B cell (primary cell): ENCODE measurements at places on chromosomes 2 and 18.

GRCh38 chr2:238875471-238876231 is 27.8 kb downstream of the TWIST2 start:
- DNase-seq = no peak

GRCh38 chr2:73823916-73824523 is 4.7 kb upstream of the STAMBP start:
- DNase-seq = peak; percentile 76

DNA sequence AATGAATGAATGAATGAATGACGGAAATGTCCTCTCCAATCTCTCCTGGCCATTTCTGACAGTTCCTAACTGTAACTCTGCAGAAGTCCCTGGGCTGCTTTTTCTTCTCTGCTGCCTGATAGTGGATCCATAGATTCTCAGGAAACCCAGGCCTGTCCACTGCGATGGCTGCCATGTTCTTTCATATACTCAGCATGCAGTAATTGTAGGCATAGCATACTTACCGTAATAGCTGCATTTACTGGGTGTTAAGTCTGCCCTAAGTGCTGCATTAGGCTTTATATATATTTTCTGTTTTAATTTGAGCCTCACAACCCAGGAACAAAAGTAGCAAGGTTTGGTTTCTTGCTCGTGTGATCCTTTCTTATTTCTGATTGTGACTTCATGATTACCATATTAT is 122.9 kb downstream of the DCC start:
- DNase-seq = no peak

GRCh38 chr2:47891369-47892337 is 14.6 kb downstream of the FBXO11 start:
- no peak for DNase-seq

DNA sequence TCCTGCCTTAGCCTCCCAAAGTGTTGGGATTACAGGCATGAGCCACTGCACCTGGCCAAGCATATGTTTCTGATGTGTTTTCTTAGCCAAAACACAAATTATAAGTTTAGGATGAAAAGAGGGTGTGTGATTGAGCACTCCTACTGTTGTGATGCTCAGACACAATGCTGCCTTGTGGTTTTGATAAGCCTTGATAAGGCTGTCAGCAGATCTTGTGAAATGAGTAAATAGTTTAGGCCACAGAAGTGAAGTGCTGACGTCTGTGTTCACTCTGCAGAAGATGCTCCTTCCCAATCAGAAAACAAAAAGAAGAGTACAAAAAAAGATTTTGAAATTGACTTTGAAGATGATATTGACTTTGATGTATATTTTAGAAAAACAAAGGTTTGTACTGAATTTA is 24.3 kb downstream of the NCAPH start:
- no peak for DNase-seq

DNA sequence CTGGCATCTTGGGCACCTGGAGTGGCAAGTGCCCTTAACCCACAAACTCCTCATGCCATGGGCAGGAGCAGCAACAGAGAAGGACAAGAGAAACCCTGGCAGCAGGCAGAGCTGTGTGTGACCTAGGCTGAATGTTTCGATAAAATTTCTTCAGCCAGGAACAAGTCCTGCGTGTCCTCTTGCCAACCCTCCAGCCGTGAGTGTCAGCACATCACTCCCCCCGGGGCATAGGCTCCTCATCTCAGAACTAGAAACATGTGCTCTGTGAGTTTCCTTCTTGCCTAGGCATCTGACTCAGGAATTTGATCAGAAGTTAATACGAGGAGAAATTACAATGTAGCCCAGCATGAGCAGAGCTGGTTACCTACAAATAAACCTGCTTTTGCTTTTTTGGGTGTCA is 2.2 kb downstream of the ABCG8 start:
- DNase-seq = no peak

GRCh38 chr18:77990901-77991300 is 741.3 kb downstream of the GALR1 start:
- no peak for DNase-seq

DNA sequence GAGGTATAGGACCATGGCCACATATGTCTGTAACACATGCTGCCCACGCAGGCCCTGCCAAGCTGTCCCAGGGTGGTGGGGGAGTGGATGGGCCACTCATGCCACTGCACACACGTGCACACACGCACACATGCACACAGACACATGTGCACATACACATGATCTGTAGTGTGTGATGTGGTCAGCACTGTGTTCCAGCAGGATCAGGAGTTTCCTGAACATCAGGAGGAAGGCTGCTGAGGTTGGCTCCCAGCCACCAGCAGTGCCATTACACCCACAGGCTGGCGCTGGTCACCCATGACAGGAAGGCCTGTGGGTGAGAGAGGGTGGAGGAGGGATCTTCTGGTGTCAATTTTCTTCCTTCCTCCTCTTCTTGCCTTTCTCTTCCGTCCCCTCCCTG is 44.7 kb downstream of the POMC start:
- DNase-seq = no peak

DNA sequence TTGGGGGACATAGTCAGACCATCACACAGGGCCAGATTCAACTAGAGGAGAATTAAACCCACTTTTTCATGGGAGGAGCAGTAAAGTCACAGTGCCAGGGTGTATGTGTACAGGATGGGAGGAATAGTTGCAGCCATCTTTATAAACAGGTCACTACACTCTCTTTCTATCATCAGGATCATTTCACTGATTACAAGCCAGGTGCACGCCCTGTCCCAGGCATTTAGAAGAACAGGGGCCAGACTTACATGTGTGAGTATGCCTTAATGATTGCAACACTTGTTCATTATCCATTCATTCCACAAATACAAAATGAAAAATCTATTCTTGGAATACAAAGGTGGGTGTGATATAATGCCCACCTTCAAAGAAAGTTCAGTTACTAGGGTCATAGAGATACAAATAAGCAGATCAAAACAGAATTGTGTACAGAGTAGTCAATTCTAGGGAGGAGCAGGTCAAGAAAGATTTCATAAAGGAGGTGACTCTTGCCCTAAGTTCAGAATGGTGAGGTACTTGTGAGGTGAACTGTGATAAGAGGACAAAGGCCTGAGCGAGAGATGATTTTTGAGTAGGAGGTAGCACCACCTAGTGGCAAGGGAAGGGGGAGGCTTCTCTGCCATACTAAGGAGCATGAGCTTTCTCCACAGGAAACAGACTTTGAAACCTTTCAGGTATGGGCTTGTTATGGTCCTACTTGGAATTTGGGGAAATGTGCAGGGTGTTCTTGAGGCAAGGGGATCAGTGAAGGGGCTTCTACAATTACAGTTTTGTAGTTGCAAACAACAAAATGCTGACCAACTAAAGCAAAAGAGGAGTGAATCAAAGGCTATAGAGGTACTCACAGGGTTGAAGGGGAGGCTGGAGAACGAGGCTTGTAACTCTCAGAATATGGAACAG is 156.3 kb downstream of the SUCLG1 start:
- peak; percentile 15 for DNase-seq
